ENCODE measurements at places on chromosomes 6 and 20.

DNA sequence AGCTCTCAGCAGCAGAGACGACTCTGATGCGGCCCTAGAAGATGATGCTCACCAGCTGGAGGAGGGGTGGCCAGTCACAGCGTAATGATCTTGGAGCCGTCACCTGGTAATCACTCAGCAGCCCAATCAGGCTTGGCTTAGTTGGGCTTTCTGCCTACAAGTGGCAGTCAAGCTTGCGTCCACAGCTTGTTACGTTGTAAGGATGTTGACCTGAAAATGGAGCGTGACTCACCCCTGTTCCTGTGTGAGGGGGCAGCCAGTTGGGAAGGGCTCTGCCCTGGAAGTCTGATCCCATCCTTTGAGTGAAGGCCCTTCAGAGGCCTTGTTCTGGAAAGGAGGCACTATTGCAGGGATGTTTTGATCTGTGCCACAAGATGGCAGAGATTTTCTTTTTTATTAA is 49.8 kb downstream of the SPATA2 start:
- DNase-seq: no peak

GRCh38 chr6:34207695-34208443 is 28.8 kb upstream of the HMGA1 start:
- DNase-seq: no peak

- no peak for DNase-seq
Observed at GRCh38 chr20:48051794-48052474, 266.7 kb upstream of the SULF2 start.

- no peak for DNase-seq
Observed at GRCh38 chr20:31602779-31603441, 2.2 kb upstream of the ID1 start.

DNA sequence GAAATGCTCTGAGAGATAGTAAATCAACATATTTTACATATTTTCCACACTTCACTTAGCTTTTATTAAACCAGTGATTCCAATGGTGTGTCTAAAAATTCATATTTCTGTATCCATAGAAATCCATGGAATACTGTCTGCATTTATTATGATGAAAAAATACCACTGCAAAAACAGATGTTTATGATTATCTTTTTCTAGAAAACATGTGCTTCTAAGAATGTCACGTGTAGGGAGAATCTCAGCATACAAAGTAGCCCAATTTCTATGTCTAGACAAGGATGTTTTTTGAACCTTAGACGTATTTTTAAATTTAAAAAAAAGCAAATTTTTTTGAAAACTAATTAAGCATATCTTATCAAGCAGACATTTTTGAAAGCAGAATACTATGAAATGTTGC is 622.4 kb downstream of the TENT5A start:
- DNase-seq: no peak

- DNase-seq: no peak
Observed at GRCh38 chr20:25030007-25030648, 27.8 kb downstream of the ACSS1 start.

- no peak for DNase-seq
Observed at GRCh38 chr6:62623846-62624532, 338.0 kb upstream of the KHDRBS2 start.

GRCh38 chr20:61430228-61430624 is 178.2 kb downstream of the CDH4 start:
- no peak for DNase-seq

- no peak for DNase-seq
Observed at GRCh38 chr20:54132612-54133433, 41.0 kb downstream of the CYP24A1 start.

DNA sequence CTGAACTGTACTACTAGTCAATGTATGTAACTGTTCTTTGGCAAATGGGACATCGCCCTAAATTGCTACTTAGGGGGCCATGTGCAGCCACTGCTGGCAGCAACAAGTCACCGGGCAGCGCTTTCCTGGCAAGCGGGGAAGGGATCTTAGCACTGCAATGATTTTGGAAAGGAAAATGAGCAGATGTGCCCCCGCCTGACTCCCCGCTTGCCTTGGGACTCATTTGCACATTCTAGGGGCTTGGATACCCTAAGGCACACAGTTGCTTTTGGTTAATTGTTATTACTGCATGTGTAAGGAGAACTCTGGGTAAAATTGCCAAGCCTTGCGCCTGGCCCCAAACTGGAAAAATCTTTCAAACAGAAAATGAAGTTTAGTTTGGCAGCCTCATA is 32.2 kb downstream of the CD83 start:
- no peak for DNase-seq

DNA sequence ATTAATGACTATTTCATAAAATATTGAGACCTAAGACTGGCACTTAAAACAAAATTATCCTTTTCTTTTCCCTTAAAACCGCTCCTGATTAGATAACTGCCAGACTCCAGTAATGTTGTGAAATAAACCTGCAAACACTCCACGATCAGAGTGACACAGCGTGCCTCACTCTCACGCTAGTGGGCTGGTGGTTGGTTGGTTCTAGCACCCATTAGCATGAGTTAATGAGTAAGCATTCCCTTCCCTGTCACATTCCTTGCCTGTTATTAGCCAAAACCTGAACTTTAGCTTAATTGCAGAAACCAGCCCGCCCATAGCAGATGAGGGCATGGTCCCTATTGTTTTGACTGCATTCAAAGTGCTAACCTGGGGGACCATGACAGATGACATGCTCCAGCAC is 193.4 kb downstream of the CD83 start:
- DNase-seq: no peak

Data from NCI-H1694 treated with DMSO at 0.1 percent for 48 hours (cell line).